CD4-positive, alpha-beta T cell treated with Interleukin-2 at 100 ng/mL for 4 hours (primary cell): ENCODE measurements at places on chromosomes 16 and 17.

DNA sequence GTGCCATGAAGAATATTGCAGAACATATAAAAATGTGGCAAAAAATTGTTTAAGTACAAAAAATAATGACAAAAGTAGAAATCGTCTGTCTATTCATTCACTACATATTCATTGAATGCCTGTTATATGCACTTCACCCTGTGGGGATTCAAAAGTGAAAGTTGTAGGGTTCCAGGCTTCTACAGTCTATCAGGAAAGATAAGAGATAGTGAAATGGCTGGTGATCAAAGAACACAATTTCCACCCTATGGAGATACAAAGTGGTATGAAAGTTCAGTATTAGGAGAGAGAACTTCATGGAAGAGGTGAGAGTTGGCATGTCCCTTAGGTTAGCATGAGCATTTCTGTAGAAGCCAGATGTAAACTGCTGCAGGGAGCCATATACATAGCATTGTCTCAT, 127.0 kb upstream of the PMFBP1 start:
- no peak for DNase-seq

DNA sequence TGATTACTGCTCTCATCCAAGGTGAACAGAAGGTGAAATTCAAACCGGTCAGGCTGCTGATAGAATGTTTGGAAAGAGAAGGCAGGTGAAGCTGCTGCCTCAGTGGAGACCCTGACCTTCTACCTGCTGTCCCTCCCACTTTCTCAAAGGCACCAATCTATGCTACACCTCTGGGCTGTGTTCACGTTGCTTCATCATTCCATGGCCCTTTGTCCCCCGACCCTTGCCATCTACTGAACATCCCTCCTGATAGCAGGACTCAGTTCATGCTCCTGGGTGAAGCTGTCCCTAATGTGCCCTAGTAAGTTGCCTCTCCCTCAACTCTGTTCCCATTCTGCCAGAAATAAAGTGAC, 44.2 kb upstream of the SOX9 start:
- DNase-seq = no peak

- no peak for DNase-seq
These were observed 6.6 kb downstream of the NAGPA start for GRCh38 chr16:5027086-5027485.

DNA sequence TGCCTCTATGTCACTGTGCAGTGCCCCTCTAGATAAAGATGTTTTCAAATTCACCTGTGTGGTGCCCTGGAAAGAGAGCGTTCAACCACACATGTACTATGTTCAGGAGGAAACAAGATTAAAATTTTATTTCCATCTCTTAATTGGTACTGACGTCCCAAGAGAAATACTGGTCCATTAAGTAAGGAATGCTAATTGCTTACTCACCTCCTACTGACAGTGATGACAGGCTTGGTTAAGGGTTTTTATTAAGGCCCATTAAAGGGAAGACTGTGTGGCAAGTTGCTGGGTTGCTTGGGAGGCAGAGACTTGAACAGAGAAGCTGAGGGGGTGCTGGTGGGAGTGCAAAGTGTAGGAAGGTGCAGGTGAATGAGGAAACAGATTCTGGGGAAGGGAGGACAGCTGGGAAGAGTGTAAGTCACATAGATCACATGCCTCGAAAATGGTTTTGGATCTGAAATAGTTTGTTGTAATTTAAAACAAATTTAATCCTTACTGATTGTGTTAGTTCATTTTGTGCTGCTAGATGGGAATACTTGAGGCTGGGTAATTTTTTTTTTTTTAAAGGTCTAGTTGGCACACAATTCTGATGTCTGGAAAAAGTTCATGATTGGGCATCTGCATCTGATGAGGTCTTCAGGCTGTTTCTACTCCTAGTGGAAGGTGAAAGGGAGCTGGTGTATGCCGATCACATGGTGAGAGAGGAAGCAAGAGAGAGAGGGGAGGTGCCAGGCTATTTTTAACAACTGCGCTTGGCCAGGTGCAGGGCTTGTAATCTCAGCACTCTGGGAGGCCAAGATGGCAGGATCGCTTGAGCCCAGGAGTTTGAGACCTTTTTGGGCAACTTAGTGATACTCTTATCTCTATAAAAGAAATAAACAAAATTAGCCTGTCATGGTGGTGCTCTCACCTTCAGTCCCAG, 140.5 kb downstream of the CACNG3 start:
- DNase-seq = no peak

DNA sequence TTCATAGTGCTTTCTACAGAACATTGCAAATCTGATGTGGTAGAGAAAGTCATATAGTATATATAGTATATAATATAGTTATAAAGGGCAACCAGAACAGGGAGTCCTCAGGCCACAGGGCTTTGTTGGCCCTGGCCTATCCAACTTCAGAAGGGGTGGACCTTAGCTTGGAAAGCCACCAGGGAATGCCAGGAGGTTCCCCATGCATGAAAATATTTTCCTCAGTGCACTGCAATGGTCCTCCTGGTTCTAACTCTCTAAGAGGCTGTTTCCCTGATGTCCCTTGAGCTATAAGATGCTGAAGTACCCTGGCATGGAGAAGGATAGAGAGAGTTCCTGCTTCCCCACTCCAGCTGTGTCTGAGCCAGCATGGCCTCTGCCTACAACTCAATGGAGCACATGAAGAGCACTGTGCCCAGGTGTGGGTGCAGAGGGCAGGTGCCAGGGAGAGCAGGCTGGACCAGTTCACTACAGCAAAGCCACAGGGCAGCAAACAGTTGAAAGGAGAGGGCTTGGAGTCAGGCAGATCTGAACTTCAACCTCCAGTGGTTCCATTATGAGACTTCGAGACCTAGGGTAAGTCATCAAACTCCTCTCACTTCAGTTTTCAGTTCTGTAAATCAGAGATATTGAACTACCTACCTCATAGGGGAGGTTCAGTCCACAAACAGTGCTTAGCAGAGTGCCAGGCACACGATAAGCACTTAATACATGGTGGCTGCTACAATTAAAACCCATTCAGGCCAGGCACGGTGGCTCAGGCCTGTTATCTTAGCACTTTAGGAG, 183.1 kb downstream of the SALL1 start:
- no peak for DNase-seq
